Hypothalamus (tissue), 51 donors: ENCODE measurements at places on chromosomes 5 and 9.

GRCh38 chr9:70765946-70766345 lies 351.5 kb upstream of the KLF9 start:
- DNase-seq, result no peak

DNA sequence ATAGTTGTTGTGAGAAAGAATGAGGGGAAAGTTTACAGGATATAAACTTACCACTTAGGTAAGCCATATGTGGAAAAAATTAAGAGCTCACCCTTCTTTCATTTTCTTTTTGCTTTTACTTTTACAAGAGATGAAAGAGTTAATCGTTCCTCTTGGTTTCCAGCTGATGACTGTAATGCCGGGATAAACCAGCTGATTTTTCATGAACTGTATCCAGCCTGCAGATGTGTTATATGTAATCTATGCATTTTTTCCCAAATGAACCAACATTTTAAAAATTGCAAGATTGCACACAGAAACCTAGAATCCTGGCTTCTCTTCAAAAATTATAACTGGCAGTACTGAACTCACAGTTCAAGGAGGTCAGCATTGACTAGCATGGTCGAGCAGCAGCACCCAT lies 185.9 kb downstream of the GRIA1 start:
- no peak for DNase-seq

DNA sequence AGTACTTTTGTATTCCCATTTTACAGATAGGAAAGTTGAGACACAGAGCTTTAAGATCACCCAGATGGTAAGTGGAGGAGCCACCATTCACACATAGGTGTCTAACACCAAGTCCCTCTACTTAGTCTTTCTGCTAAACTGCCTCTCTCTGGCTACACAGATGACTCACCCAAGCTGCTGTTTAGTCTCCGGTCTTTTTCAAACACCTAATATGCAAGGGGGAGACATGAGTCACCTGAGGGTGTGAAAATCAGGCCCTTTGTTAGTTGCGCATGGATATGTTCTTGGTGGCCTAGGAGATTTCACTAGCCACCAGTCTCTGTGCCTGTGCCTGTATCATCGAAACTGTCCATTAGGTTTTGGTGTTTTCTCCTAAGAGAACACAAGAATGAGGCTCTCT lies 117.8 kb downstream of the MAST4 start:
- no peak for DNase-seq

DNA sequence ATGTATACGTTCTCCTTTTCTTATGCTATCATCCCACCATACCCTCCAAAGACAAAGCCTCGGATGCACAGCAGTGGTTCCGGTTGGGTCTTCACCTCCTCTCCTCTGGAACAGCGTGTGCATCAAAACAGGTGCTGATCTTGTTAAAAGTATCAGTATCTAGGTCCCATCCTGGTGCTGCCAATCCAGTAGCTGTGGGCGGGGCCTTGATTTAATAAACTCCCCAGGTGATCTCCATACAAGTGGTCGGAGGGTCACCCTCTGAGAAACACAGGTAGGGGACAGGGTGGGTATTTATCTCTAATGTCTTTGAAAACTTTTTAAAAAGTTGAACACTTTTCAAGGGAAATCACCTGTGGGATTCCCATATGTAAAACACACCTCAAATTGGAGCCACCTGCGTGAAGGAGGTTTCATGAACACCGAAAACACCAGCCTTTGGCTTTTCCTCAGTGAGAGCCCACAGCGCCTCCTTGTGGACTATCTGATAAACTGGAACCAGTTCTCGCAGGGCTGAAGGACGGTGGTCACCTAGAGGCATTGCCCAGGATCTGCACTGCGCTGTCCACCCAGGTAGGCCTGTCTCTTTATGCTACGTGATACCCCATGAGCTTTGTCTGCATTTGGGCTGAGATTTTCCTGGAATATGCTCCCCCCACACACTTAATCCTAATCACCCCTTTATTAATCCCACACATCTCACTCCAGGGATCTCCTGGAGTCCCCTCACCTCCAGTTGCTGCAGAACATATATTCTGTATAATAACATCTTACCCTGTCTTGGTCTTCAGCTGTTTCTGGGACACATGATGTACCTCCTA lies 80.5 kb upstream of the EPB41L4B start:
- peak; percentile 18 for DNase-seq

- DNase-seq, result no peak
These were observed 3.1 kb upstream of the CATSPER3 start for GRCh38 chr5:134964359-134965270.

DNA sequence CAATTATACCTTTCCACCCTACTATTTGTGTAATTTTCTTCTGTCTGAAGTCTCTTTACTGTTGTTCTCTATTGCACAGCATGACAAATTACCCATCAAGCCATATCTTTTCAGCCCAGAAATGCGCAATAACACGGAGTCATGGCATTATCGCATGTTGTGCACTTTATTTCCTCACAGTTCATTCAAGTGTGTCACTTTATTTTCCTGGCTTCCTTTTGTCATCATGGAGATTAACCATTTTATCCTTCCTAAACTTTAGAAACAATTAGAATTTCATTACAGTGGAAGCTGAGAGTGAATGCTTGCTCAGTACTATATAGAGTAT lies 41.3 kb upstream of the MEF2C start:
- no peak for DNase-seq
